Esophagus squamous epithelium (tissue), 5 donors: ENCODE measurements at places on chromosomes 16 and 17. TPM values are rescaled to one million over a fixed set of nuclear protein-coding genes. Genes with fewer than 3 reads are reported as not detected.

CCT6B gene
- 3.1 TPM for total RNA-seq

OR2C1 gene
- total RNA-seq, result not detected

SBK1 gene
- 0.57 TPM for total RNA-seq

ITGAD gene
- 0.19 TPM for total RNA-seq

SERPINF2 gene
- 2.5 TPM for total RNA-seq

ZNF750 gene
- total RNA-seq, result 116 TPM

TBC1D28 gene
- not detected for total RNA-seq

DNA sequence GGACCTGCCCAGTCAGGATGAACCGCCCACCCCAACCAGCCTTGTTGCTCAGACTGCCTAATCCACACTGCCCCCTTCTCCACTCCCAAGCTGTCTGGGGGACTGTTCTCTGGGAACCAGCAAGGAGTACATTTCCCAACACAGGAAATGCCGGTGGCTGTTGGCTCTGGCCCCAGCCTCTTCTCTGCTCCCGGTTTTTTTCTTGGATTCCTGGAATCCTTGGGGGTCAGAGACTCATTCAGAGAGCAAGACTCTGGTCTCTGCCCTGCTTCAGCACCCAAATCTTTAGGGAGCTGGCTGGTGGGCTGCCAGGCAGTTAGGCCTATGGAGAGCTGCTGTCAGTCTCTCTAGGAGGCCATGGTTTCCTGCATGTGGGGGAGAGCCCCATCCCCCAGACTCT, 10.8 kb upstream of the MTMR4 start:
- DNase-seq, result no peak

DNA sequence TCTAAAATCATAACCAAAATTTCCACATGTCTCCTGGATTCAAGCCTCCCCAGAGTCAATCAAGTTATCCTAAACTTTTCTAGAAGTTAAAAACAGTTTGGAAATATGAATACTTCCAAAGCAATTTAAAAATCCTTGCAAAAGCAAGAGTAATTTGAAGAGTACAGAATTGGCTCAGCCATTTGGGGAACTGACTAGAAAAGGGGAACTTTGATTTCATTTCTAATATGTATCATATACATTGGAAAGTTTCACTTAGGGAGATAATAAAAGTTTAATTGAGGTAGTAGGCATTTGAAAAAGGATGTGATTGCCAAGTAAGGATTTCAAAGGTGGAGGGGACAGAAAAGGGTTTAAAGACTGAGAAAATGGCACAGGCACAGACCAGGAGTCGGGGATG, 9.0 kb upstream of the SLFN12L start:
- DNase-seq, result no peak

DNA sequence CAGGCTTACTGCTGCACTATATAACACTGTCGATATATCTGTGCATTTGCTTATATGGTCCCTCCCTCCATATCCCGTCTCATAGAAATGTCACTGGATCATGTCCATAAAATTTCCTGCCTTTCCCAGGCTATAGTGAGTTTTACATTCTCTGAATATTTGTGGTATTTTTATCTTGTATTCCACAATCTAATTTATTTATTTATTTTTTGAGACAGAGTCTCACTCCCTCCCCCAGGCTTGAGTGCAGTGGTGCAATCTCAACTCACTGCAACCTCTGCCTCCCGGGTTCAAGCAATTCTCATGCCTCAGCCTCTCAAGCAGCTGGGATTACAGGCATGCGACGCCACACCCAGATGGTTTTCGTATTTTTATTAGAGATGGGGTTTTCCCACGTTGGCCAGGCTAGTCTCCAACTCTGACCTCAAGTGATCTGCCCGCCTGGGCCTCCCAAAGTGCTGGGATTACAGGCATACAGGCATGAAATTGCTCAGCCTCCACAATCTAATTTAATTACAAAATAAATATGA, 12.9 kb downstream of the TRIM37 start:
- DNase-seq, result no peak

- DNase-seq, result no peak
Measured at GRCh38 chr16:87086575-87086974, 230.6 kb downstream of the C16orf95 start.

GRCh38 chr17:50582741-50583140, 22.2 kb downstream of the CACNA1G start:
- no peak for DNase-seq

DNA sequence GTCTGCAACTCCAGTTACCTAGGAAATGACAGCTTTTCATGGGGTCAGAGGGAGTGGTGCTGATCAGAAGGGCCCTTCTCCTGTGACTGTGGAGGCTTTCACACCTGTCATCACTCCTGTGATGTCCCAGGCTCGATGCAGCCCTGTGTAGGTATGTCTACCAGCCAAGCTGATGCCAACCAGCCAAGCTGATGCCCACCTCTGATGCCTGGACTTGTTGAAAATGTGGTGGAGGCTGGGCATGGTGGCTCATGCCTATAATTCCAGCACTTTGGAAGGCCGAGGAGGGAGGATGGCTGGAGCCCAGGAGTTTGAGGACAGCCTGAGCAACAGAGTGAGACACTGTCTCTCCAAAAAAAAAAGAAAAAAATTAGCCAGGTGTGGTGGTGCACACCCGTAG, 33.7 kb upstream of the RGS9 start:
- DNase-seq, result no peak

DNA sequence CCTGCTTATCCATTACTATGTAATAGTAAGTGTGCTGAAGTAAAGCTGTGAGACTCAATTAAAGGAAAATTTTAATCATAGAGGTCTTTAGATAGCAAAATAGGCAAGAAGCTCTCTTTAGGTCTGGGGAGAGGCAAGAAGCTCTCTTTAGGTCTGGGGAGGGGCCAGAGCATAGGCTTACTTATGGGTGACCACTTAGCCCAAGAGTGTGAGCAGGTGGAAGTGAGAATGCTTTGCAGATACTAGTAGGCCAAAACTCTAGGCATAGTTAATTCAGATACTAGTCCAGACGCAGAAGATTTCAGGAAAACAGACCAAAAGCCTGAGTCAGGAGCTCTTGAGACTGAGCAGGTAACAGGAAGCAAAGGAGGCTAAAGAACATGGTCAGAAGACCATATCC, 49.6 kb downstream of the GLG1 start:
- no peak for DNase-seq
